HT-29 (cell line): ENCODE measurements at places on chromosomes 7 and 10.

DNA sequence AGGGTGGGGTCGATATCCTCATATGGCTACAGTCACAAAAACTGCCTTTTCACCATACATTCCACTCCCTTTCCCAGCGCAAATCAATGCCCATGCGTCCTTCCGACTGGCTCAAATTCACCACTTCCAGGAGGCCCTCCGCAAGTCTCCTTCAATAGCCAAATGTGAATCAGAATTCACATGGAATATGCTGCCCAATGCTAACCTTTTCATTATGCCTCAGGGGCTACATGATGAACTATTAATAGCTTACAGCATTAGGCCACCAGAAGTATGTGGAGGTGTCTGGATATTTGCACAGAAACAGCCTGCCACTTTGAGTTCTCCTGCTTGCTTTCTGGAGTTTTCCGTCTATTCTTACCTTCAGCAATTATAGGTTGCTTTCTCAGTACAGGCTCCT, 27.7 kb downstream of the RGS10 start:
- DNase-seq = no peak

DNA sequence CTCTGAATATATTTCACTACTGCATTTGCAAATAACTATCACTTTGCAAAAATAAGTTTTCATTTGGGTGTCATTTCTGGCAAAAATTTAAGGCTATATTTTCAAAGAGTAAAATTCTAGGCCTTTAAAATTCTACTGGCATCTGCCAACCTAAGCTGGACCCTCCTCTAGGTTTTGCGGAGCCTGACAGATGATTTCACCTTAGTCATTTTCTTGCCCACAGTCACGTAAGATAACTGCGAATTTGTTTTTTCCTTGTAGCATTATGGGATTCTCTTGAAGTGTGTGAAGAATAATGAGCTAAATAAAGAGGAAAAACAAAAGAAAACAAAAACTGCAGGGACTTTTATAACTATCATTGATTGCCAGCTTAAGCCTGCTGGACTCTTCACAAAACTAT, 7.8 kb downstream of the MEOX2 start:
- no peak for DNase-seq

GRCh38 chr7:146826329-146826728, 709.7 kb downstream of the CNTNAP2 start:
- DNase-seq = no peak

DNA sequence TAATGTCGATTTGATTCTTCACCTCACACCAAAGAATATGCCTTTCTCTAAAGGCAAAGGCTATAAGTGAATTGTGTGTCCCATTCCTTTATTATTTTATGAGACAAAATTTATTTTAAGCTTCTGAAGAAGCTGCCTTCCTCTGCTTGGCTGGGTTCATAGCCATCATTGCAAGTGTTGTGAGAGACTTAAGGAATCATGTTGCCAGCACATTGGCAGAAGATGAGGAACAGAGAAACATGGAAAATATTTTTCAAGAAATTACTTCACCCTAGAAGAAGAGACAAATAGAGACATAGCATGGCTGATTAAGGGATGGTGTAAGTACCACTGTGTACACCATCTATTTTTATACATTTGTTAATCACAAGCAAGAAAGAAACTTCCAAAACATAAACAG, 230.1 kb upstream of the SEMA3E start:
- DNase-seq = no peak

DNA sequence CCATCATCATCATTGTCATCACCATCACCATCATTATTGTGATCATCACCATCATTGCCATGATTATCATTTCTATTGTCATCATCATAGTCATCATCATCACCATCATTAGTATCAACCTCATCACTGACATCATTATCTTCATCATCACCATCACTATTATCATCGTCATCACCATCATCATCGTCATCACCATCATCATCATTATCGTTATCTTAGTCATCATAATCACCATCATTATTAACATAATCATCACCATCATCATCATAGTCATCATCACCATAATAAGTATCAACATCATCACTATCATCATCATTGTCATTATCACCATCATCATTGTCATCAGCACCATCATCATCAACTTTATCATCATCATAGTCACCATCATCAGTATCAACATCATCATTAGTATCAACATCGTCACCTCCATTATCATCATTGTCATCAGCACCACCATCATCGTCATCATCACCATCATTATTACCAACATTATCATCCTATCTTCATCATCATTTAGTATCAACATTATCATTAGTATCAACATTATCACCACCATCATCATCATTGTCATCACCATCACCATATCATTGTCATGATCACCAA, 241.3 kb downstream of the ADARB2 start:
- no peak for DNase-seq

GRCh38 chr10:28800144-28800543, 122.8 kb downstream of the BAMBI start:
- no peak for DNase-seq

GRCh38 chr7:29812185-29812876, 6.0 kb downstream of the WIPF3 start:
- no peak for DNase-seq

- no peak for DNase-seq
Measured at GRCh38 chr7:121138262-121138933, 149.9 kb downstream of the CPED1 start.

- DNase-seq = no peak
Measured at GRCh38 chr10:110834629-110835301, 37.0 kb upstream of the PDCD4 start.
